ENCODE measurements at places on chromosomes 1 and 21.

DNA sequence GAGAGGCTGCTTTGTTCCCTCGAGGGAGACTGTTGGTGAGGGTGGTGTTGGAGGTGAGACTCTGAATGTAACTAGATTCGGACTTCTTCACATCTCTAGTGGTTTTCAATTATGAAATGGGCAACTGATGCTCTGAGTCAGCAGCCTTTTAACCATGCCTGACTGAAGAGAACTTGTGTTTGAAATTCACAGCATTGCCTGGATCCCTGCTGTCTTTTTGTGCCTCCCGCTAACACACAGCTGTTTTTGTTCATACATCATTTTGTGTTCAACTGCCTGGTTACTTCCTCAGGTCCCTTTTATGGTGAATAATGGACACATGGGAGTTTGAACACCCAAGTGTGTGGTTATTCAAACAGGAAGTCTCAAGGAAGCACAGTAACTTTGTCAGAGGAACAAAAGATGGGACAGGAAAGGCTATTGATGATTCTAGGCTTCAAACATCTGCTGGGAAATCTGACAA, 16.8 kb downstream of the LAMC1 start:
- no peak for DNase-seq

DNA sequence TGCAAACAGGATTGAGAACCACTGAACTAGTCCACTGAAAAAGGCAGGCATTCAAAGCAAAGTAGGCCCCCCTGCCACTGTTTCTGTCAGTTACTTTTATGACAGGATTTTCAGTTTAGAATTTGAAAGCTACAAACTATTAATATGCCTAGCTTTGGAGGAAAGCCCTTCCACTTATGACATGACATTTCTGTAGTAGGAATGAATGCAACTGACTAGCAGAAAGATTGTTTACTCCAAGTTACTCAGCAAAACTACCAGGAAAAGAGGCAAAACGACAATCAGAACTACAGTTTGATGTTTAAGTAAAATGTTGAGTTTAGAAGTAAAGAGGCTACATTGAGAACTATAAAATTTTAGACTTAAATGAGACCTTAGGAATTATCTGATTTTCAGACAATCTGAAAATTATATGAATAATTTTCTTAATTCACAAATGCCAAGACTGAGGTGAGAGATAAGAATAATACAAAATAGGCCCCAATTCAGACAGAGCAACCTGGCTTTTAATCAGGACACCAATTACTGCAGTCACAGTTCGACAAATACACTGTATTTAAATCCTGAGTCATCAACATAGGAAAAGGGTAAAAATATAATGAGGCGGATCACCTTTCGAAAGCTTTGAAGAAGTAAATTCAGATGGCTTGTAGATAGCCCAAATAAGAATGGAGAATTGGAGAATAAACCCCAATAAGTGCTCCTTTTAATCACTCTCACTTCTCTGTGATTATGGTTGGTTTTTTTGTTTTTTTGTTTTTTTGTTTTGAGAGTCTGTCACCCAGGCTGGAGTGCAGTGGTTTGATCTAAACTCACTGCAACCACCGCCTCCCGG, 2.2 kb downstream of the PRKAB2 start:
- DNase-seq = no peak

DNA sequence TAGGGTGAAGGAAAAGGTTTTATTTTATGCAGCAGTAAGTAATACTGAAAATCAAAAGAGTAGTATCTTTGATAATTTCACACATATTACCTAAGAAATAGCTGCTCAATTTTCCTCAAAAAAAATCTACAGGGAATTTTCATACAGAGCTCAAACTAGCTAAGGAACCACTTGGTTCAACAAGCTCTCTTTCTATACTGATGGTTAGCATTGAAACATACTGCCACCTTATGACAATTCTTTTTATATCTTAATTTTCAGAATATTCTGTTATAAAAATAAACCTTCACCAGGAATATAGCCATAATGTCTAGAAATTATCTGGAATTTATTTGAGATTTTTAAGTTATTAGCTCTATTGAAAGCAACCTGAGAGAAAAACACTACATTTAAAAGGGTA, 142.1 kb downstream of the DPYD start:
- DNase-seq = no peak

- DNase-seq = peak; percentile 77
These were observed 238.0 kb upstream of the TMEM51 start for GRCh38 chr1:14915356-14916054.

DNA sequence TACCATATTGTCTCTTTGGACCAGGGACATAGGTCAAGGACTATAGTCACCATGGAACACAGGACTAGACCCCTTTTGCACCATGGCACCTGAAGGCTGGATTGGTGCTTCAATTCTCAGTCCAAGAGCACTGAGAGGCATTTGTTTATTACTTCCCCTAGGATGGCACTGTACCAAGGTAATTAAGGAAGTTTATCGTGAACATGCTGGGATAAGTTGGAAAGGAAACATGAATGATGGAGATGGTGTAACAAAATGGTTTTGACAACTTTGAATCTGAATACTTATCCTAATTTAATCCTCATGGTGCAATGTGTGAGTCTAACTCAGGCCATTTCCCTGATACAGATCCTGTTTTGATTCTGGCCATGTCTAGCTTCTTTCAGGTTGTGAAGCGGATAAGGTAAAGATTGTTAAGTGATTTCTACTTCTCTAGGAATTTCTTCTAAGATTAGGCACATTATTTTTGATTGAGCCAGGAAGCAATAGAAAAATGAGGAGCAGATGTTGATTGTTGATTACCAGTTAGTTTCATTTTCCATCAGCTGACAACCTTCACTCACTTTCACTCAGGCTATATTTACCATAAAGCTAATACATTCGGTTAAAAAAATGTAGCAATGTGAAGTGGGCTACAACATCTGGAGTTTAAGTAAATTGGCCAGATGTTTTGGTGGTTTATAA, 37.3 kb upstream of the SIPA1L2 start:
- no peak for DNase-seq

GRCh38 chr1:58395355-58395754, 151.2 kb downstream of the OMA1 start:
- no peak for DNase-seq

DNA sequence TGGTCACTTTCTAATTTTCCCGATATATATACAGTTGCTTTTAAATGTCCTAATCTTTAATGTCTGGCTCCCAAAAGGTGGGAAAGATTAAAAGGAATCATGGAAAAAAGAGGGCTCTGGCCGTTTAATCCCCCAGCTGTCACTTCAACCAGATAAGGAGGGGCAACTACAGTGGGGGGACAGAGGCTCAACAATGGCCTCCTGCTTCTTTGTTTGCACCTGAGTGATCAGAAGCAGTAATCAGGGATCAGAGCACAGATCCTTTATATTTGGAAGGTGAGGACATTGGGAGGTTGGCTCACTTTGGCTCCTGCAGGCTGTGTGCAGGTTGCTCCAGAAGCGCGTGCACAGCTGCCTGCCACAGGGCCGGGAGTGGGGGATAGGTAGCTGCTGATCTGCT, 212.8 kb downstream of the FMN2 start:
- no peak for DNase-seq

DNA sequence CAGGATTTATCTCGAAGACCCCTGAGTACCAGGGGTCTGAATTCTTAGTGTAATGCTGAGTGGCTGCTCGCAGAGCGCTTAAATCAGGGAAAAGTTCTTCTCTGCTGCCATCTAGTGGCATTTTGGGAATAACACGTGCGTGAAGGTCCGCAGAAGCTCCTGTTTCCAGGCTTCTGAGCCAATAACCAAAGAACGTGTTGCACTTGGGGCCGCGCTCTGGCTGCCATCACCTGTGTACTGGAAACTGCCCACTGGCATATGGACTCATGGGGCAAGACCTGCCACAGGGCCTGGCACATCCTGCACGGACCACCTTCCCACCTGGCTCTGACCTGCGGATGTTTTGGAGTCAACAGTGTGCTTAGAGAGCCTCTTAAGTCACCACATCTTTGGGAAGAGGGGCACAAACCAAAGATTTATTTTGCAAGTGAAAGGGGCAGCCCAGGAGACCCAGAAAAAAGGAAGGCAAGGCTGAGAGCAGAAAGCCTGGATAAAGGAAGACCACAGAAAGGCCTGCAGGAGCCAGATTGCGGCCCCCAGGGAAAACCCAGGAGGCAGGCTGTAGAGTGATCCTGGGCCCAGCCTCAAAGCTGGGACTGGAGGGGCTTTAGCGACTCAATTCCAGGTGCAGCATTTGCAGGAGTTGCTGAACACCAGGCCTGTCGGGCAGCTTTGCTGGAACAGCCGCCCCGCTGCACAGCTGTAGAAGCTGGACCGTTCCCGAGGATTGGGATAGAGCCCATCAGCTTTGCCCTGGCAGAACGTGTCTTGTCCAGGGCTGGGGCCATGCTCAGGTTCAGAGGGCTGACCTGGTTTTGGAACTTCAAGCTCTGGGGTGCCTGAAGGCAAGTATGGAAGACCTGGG, 13.0 kb downstream of the CHIT1 start:
- DNase-seq = peak; percentile 67

DNA sequence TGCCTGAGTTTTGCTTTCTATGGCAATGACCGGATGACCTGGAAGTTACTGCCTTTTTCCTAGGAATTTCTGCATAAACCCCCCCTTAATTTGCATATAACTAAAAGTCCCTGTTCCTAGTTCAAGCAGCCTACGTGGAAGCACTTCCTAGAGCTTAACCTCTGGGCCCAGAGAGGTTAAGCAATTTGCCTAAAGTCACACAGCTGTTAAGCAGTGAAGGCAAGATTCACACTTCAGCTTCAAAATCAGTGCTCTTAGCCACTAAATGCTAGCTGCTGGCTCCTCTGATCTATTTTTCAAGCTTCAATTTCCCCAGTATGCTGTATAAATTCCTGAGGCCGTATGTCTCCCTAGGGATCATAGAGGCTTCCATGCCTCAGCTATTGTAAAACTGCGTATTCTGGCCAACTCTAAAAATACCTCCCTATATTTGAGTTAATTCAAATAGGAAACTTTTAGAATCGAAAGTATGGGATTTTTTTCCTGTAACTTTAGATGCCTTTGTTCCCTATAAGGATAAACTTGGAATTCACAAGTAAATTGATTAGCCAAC, 53.1 kb upstream of the CD5L start:
- DNase-seq = no peak

DNA sequence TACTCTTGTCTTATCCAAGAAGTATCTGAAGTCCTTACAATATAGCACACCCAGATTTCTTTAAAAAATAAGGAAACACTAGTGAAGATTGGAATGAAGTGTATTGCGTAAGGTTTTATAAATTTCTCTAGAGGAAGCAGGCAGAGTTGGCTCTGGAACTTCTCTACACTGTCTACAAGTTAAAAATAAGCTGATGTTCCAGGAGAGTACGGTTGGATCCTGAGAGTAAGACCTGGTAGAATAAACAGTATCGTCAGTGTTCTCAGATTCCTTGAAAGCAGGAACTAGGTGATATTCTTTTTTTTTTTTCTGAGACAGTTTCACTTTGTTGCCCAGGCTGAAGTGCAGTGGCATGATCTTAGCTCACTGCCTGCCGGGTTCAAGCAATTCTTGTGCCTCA, 107.9 kb downstream of the USP25 start:
- DNase-seq = no peak

DNA sequence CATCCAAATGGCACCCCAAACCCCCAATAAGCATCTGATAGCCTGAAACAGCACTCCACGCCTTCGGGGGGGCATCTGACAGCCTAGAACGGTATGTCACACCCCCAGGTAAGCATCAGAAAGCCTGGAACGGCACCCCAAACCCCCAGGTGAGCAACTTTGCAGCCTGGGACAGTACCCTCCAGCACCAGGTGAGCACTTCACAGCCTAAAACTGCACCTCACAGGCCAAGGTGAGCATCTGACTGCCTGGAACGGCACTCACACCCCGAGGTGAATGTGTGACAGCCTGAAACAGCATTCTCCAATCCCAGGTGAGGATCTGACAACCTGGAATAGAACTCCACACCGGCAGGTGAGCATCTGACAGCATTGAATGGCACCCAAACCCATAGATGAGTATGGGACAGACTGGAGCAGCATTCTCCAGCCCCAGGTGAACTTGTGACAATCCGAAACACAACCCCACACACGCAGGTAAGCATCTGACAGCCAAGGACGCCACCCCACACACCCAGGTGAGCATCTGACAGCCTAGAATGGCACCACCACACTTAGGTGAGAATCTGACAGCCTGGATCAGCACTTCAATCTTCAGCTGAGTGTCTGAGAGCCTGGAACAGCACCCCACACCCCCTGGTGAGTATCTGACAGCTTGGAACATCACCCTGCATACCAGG, 18.3 kb upstream of the MMEL1 start:
- peak; percentile 35 for DNase-seq

GRCh38 chr1:238401144-238401543, 510.4 kb upstream of the ZP4 start:
- DNase-seq = no peak

DNA sequence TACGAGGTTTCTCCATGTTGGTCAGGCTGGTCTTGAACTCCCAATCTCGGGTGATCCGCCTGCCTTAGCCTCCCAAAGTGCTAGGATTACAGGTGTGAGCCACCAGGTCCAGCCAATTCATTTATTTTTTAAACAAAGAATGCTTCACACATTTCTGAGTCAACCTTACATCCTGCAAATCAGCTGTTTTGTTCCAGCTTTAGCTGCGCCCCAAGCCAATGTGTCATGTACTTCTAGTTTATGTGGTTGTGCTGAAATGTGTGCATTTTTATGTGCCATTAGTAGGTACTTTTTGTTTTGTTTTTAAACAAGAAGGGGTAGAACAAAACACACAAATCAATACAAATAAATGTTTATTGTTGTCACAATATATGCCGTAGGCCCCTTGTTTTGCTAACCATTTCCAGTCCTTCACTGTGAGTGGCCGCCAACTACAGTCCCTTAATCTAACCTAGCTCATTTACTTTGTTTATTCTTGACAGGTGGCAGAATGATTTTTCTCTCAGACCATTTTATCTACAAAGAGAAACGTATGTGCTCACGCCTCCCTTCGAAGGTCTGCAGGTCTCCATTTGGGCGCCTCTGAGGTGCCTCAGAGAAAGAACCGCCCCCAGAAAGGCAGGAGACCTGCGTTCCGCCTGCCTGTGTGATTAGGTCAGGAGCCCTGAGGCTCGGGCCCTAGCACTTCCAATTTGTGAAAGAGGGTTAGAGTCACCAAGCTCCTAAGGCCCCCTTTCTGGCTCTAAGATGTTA, 2.8 kb upstream of the CASQ2 start:
- DNase-seq = no peak
